ENCODE measurements at places on chromosomes 5 and 9.

GRCh38 chr9:5958273-5958672 lies 57.2 kb downstream of the RANBP6 start:
- DNase-seq: no peak

DNA sequence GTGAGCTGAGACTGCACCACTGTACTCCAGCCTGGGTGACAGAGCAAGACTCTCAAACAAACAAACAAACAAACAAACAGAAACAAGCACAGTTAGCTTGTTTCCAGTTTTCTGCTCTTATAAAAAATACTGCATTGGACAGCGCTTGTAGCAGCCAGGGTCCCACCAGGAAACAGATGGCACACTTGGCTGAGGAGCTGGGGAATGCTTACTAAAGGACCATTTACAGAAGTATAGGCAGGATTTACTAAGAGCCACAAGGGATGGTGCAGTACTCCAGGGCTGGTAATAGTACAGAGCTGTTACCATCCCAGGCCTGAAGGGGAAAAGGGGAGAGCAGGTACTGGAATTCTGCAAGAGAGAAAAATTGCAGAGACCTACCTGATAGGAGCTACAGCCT lies 5.2 kb upstream of the ANKS6 start:
- no peak for DNase-seq

DNA sequence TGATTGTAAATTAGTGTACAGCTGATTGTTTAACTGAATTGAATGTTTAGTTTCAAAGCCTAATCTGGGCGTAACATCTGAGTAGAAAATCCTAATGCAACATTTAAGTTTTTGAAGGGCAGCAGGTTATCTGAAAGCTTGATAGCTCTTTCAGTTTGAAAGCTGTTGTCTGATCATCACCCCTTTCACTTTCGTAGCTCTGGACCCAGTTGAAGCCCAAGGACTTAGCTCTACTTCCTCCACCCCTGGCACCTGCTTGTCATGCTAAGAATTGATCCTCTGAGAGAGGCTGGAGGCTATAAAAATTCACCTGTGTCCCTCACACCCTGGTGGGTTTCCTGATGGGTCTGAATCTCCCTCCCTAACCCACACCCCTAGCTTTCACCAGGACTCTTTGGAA lies 86.0 kb downstream of the ZFAND5 start:
- no peak for DNase-seq

DNA sequence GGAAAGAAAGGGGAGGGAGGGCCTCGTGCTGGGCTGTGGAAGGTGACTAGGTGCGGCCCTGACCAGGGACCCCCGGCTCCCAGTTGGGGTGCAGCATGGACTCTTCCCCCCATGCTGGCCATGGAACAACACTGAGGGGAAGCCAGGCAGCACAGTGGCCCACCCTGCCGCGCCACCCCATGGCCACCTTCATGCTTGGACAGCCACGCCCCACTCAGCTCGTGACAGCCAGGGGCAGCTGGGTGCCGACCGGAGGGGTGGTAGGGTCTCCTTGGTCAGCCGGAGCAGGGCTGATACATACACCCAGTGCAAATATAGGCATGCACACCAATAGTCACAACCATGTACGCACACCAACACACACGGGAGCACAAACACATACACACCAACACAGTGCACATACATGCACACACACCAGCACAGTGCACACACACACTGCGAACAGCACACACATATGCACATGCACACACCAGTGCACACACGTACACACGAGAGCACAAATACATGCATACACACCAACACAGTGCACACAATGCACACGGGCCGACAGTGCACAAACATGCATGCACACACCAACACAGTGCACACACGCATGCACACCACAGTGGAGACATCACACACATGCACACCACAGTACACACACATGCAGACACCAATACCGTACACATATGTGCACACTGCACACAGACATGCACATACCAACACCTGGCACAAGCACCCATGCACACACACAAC lies 8.3 kb downstream of the SOHLH1 start:
- DNase-seq: no peak

DNA sequence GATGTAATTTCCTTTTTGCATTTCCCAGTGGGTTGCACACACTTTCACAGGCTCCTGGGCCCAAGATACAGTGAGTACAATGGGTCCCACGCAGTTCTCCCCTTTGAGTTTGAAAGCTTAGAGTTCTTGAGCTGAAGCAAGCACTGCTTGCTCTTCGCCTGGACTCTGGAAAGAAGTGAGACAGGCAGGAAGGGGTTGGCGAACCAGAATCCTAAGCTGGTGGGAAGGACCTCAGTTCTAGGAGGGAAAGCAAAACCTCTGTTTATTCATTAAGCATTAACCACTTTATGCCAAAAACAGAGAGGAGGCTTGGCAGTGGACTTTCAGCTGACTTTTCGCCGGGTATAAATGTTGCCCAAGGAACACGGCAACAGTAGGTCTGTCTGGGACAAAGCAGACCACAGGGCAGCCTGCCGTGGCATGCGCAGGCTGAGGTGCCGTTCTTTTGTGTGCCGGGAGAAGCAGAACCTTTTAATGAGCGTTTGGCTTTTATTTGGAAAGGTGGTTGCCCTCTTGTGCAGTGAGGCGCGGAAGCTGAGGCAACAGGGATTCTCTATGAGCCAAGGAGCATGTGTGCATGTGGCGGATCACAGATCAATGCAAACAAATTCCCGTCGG lies 239.9 kb upstream of the PANK3 start:
- no peak for DNase-seq

DNA sequence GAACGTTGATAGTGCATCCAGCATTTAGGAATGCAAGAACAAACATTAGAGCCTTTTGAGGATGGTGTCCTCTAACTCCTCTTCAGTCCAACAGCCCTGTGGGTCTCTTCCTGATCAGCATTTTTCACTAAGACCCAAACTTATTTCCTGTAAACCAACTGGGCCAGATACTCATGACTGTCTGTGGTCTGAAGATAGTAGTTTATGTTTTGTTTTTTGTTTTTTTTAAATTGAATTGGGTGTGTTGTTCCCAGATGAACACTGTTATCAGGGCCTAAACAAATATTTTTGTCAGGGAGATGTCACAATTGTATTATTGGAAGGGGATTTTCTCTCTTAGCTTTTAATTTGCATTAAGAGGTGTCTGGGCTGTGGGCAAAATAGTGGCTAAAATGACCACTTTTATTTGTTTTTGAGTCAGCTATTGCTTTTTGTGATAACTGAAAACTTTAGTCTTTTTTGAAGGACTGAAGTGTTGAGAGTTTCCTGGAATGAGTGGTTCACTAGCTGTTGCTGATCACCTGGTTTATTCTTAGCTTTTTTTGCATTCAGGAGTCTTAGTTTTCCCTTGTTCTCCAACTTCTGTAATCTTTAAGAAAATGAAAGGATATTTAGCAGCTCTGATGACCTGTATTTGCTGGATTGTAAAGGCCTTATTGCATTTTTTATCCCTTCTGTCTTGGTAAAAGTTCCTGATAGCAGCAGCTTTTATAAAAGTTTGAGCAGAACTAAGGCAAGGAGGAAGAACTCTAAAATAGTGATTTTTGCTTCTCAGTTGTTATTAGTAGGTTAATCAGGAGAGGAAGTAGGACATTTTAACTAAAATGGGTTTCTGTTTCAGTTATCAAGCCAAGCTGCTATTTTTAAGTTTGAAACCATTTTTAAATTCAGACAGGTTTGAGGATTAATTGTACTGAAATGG lies 5.5 kb downstream of the MAN2A1 start:
- DNase-seq: peak; percentile 56

DNA sequence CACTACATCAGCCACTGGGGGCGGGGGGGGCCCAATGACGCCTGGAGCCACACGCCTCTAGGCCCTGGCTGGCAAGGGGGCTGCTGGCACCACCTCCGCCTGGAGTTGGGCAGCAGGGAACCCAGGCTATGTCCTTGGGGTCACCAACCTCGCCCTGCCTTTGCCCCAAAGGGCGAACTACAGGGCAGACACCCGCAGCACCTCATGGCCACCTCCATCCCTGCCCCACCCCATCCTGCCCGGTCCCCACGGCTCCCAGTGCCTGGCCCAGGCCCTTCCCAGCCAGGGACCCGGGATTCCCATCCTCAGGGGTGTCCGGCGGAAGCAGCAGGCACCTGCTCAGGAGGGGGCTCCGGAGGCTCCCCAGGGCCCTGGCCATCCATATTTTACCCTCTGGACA lies 37.0 kb downstream of the NACC2 start:
- no peak for DNase-seq

GRCh38 chr9:72462340-72462739 lies 59.1 kb upstream of the TMC1 start:
- DNase-seq: peak; percentile 66

- DNase-seq: no peak
Observed at GRCh38 chr5:81241961-81242648, 9.0 kb downstream of the CKMT2 start.

DNA sequence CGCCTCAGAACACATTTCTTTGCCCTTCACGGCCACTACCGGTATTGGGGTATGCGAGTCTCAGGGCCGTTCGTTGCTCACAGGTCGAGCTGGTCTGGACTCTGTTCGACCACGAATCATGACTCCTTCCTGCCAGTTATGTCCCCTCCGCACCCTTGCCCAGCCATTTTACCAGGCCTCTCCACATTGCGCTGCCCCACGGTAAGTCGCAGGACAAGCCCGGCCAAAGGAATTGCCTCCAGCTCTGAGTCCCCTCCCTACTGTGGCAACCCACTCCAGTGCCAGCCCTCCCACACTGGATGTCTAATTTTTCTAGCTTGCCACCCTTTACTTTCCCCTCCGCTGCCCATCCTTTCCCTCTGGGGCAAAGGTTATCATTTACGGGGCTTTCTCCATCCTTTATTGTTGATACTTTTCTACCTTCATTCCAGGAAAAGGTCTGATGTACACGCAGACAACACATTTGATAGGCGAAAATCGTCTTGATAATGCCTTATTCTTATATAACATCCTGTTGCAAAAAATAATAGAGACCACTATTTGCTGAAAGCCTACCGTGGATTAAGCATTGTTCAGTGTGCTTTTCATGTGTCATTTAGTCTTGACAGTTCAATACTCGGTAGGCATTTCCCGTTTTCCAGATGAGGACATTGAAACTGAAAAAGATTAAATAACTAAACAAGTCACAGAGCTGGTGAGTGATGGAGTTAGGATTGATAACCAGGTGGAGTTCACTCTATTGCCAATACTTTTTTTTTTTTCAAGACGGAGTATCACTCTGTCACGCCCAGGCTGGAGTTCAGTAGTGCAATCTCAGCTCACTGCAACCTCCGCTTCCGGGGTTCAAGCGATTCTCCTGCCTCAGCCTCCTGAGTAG lies 958 bp upstream of the HSPA5 start:
- peak; percentile 56 for DNase-seq

- peak; percentile 64 for DNase-seq
Observed at GRCh38 chr5:72234265-72234700, 85.8 kb downstream of the MRPS27 start.

GRCh38 chr9:127650518-127650917 lies 38.4 kb downstream of the STXBP1 start:
- DNase-seq: no peak

GRCh38 chr9:4714266-4715016 lies 26.6 kb downstream of the AK3 start:
- no peak for DNase-seq

- peak; percentile 97 for DNase-seq
Observed at GRCh38 chr5:86617756-86618576, at the start of gene COX7C. Gene COX7C, plus strand, starts transcription at chr5:86617941. Its CDS starts 115 bp downstream, at chr5:86618056.

DNA sequence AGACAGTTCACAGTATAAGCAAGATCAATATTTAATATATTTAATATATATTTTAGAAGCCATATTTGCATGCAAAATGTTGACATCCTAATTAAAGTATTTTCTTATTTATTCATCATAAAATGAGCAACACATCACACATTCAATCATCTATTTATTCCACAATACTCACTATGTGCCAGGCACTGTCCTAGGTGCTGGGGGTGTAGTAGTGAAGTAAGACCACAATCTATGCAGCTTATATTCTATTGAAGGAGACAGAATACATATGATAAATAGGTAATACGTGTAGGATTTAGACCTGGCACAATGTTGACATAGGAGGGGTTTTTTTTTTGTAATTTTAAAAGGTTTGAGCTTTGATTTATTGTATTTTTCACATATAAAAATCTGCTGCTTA lies 63.1 kb downstream of the GRIN3A start:
- DNase-seq: no peak

DNA sequence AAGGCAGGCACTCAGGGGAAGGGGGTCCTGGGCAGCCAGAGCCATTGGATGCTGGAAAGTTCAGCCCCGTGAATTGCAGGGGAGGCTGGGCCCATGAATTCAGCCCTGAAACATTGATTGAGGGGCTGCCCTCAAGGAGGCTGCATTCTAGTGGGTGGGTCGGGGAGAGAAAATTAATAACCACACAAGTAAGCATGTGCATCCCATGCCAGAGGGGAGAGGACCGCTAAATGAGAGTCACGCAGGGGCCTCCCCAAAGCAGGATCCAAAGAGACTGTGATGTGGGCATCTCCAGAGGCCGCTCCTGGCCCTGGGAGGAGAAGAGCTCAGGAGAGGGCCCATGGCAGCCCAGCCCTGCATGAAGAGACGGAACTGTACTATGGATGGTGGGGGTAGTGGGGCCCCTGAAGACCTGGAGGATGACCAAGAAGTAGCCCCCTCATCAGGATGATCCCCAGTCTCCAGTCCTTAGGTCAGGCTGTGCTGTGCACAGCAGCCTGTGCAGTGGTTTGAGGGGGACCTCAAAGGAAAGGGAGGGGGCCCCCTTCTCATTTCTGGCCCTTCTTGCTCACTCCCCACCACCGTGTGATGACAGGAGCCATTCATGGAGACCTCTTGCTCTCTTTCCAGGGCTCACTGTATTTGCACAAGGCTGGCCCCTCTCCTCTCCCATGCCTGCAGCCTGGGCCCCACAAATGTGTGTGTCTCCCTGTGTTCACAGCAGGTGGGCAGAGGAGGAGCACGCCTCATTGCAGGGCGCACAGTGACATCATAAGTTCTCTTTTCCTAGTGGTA lies 233.6 kb upstream of the IRX1 start:
- no peak for DNase-seq

DNA sequence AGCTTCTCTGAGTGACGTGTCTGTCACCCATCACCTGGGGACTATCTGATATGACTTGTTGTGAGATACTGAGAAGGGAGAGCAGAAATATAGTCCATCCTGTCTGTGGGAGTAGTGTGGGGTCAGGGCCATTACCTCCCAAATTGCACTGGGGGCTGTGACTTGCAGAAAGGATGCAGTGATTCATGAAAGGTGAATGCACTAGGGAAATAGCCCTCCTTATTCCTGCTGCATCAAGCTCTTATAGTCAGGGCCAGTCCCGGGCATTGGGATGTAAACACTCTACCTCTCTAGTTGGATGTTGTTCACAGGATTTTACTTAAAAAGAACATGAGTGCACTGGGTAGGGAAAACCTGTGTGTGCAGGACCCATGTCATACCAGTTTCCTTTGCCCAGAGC lies 124.8 kb downstream of the STK32A start:
- DNase-seq: no peak

GRCh38 chr5:50863534-50864170 lies 197.2 kb downstream of the PARP8 start:
- DNase-seq: no peak

DNA sequence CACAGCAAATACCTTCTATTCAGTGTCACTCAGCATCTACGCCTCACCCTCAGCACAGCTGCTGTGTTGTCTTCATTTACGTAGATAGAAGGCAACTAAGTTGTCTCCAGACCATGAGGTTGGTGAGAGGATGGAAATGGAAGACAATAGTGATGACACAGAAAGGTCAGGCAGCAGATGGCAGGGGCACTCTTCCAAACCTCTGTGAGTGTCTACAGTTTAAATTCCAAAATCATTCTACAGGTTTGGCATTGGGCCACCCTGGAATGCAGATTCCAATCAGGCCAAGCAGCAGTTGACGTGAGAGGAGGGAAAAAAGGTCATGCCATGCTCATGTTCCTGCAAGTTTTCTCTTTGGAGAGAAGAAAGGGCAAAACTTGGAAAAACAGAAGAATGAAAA lies 68.7 kb upstream of the ADAMTSL1 start:
- DNase-seq: no peak
